ENCODE measurements at places on chromosomes 12 and 14. TPM values are rescaled to one million over a fixed set of nuclear protein-coding genes. Genes with fewer than 3 reads are reported as not detected.

Gene MARS1
- 67.2 TPM for total RNA-seq

Gene GLT1D1
- total RNA-seq: not detected

Gene TMTC1
- 12.9 TPM for total RNA-seq

Gene SMCO2
- 0.41 TPM for total RNA-seq

Gene C12orf50
- 6.7 TPM for total RNA-seq

Gene INHBC
- 0.46 TPM for total RNA-seq

Gene FAM186B
- 0.23 TPM for total RNA-seq

Gene SYNJ2BP
- 33.1 TPM for total RNA-seq

Gene PSMB11
- total RNA-seq: not detected

Gene TEP1
- total RNA-seq: 31.0 TPM

Gene PLEKHG7
- total RNA-seq: 0.50 TPM

Gene RIMKLB
- total RNA-seq: 14.4 TPM

Gene KRT78
- not detected for total RNA-seq

Gene CYP27B1
- 0.14 TPM for total RNA-seq

Gene CNTN1
- 33.6 TPM for total RNA-seq

Gene HRK
- 4.9 TPM for total RNA-seq

Gene ANKRD33
- total RNA-seq: not detected

Gene C12orf43
- 15.2 TPM for total RNA-seq

Gene CD27
- total RNA-seq: 2.5 TPM

Gene NEMP1
- total RNA-seq: 10.8 TPM

Gene CLEC6A
- total RNA-seq: not detected

Gene NKX2-1
- not detected for total RNA-seq

Gene FOXM1
- total RNA-seq: 1.2 TPM

Gene FOXN4
- 0.27 TPM for total RNA-seq

Gene CCDC38
- 0.14 TPM for total RNA-seq

Gene ACOT6
- not detected for total RNA-seq
